EH (cell line): ENCODE measurements at places on chromosomes 12 and 14.

- DNase-seq, result no peak
These were observed 83.4 kb downstream of the PDE6H start for GRCh38 chr12:15056218-15056617.

DNA sequence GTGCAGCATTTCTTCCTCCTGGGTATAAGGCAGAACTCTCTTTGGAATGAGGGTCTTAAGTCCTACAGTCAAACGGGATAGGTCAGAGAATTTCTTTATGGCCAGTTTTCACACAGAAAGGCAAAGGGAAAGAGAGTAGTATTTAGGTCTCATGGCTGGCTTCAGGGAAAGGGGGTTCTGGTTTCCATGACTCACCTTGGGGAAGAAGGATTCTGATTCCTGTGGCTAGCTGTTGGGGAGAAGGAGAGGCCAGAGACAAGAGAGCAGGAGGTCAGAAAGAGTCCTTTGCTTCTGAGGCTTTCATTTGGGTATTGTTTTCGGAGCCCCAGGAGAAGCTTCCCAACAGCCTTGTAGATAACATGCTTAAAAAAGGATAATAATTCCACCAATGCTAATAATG is 332.5 kb downstream of the NPAS3 start:
- no peak for DNase-seq

GRCh38 chr14:61102549-61103466 is 121.8 kb downstream of the SLC38A6 start:
- DNase-seq, result no peak

- DNase-seq, result no peak
These were observed 244.4 kb upstream of the FOXN3 start for GRCh38 chr14:89661392-89661791.

- DNase-seq, result peak; percentile 77
These were observed 21.9 kb upstream of the PTGR2 start for GRCh38 chr14:73829526-73830431.
